SK-N-DZ (cell line): ENCODE measurements at places on chromosomes 5 and 9.

GRCh38 chr9:16763946-16764345 lies 106.5 kb downstream of the BNC2 start:
- no peak for DNase-seq

DNA sequence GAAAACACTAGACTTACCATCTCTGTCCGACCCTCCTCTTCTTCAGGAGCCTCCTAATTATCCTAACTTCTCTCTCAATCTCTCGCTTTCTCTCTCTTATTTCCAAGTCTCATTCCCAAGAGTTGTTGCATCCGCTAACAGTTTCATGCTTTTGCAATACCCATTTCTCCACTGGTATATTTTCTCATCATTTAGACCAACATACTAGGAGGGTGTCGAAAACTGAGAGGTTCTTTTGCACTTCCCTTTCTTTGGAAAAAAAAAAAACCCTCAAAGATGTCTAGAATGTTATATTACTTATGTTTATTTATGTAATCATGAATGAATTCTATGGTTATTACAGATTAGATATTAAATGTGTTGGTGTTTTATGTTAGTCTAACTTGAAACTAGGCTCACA lies 35.9 kb downstream of the SPZ1 start:
- no peak for DNase-seq

DNA sequence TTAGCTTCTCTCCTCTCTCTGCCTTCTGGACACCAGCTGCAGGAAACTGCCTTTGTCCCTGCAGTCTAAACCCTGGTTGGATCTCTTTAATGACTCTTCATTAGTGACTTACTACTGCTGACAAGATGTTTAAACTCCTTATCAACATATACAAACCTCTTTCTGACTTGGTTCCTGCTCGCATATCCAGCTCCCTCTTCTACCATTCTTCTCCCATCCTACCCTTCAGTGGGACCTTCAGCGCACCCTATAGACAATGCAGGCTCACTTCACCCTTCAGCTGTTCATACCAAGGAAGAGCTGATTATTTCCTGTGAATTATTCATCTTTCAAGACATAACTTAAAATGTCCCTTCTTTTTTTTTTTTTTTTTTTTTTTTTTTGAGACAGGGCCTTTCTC lies 436.5 kb downstream of the KIAA0825 start:
- peak; percentile 7 for DNase-seq

DNA sequence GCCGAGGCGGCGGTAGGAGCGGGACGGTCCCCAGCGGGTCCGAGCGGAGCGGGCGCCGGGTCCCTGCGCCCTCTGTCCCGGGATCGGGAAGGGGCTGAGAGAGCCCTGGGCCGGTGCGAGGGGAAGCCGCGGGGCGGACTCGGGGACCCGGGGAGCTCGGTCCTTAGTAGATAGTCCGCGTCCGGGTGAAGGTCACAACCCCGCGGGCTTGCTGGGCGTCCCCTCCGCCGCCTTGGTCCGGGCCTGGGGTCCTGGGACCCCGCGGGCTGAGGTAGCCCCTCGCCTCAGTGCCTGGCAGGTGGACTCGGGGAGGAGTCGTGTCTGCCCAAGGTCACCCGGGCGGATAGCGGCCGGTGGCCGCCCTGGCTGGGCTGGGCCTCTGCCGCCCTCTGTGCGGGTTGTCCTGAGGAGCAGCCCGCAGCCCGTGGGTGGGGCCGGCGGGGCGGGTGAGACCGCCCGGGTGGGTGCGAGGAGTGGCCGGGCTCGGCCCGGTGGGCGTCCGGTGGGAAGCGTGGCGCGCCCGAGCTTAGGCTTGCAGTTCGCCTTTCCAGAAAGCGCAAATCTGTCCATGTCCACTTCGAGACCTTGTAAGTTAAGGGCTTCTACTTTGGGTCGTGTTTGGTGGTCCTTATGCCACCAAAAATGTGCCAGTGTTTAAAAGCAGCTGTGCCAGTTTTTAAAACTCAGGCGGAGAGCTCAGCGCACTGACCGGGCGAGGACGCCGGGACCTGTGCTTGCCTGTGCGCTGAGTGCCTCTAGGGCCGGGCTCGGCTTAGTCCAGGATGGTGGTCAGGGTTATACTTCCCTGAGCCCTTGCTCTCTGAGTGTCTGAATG lies 554 bp downstream of the SDHA start:
- peak; percentile 32 for DNase-seq

GRCh38 chr5:170885809-170886208 lies 24.0 kb downstream of the RANBP17 start:
- DNase-seq = no peak

DNA sequence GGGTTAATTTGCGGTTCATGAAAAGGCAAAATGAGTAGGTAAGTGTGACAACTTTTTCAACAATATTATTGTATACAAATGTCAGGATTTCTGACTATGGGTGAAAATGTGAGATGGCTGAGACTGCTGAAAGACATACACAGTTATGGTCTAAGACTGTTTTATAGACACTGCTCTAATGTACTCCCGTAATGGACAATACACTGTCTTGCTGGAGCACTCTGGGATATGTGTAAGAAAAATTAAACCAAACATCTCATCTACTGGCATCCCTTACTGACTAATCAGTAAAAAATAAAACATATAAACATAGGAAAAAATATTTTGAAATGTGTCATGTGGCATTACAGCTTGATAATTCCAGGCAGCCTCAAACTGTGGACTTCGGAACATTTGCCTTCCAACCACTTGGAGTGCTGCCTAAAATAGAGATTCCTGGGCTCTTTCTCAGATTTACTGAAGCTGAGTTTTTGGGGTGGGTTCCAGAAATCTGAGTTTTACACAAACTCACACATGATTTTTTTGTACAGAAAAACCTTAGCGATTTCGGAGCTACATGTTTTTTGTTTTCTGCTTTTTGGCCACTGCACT lies 233.9 kb upstream of the TBCA start:
- DNase-seq = no peak
